Globus pallidus (tissue), 1 donor: ENCODE measurements at places on chromosomes 12 and 14.

- no peak for DNase-seq
Measured at GRCh38 chr14:71388862-71389261, 481.6 kb downstream of the PCNX1 start.

DNA sequence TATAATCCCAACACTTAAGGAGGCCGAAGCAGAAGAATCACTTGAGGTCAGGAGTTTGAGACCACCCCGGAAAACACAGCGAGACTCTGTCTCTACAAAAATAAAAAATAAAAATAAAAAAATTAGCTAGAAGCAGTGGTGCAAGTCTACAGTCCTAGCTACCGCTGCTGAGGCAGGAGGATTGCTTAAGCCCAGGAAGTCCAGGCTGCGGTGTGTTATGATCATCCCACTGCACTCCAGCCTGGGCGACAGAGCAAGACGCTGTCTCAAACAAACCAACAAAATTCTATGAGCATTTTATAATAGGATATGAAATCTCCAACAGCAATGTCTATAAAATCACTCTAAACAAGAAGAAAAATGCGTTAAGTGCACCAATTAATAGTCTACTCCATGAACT lies 75.3 kb downstream of the PPP1R12A start:
- DNase-seq = no peak

GRCh38 chr14:93732524-93732923 lies 55.8 kb downstream of the PRIMA1 start:
- no peak for DNase-seq

DNA sequence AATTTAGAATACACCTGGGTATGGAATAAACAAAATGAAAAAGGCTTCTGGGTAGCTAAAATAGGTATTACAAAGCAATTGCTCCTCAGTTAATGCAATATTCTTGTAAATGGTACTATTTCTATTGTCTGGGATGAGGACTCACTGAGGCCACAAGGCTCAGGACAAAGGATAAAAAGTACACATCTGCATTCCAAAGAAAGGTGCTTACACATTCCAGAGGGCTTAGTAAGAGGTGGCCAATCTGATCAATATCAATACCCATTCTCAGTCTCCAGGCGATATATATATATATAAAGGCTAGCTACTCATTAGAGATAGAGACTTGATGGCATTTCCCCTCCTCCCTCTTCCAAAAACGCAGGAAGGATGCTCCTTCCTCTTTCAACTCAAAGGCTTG lies 43.8 kb downstream of the ATXN7L3B start:
- no peak for DNase-seq

GRCh38 chr12:22408610-22409376 lies 74.3 kb upstream of the ST8SIA1 start:
- DNase-seq = no peak

DNA sequence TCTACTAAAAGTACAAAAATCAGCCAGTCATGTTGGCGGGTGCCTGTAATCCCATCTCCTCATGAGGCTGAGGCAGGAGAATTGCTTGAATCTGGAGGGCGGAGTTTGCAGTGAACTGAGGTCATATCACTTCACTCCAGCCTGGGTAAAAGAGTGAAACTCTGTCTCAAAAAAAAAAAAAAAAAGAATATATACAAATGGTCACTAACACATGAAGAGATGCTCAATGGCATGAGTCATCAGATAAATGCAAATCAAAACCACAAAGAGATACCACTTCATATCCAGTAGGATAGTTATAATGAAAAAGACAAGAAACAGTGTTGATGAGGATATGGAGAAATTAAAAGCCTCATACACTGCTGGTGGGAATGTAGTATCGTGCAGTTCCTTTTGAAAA lies 33.6 kb upstream of the METAP2 start:
- DNase-seq = no peak

- no peak for DNase-seq
Measured at GRCh38 chr12:13937735-13938134, 43.7 kb downstream of the GRIN2B start.

GRCh38 chr14:69553252-69553651 lies 21.4 kb downstream of the CCDC177 start:
- no peak for DNase-seq

DNA sequence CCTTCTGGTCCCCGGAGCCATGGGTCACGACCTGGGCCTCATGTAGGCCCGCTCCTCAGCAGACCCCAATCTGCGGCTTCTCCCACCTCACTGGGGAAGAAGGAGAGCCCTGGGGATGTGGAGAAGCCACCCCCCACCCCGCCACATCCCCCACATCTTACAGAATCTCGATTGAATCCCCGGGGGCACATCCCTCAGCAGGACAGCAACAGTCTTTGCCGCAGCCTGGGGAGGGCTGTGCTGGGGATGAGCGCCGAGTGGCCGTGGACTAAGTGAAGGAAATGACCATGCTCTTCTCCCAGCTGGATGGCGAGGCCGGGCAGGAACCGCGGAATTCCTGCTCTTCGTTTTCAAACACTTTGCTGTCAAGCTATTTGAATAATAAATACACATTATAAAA lies 169.0 kb upstream of the RTL1 start:
- no peak for DNase-seq

GRCh38 chr14:103126873-103127304 lies 3.6 kb downstream of the TNFAIP2 start:
- peak; percentile 48 for DNase-seq

- no peak for DNase-seq
Measured at GRCh38 chr14:35632676-35633075, 98.7 kb downstream of the INSM2 start.

DNA sequence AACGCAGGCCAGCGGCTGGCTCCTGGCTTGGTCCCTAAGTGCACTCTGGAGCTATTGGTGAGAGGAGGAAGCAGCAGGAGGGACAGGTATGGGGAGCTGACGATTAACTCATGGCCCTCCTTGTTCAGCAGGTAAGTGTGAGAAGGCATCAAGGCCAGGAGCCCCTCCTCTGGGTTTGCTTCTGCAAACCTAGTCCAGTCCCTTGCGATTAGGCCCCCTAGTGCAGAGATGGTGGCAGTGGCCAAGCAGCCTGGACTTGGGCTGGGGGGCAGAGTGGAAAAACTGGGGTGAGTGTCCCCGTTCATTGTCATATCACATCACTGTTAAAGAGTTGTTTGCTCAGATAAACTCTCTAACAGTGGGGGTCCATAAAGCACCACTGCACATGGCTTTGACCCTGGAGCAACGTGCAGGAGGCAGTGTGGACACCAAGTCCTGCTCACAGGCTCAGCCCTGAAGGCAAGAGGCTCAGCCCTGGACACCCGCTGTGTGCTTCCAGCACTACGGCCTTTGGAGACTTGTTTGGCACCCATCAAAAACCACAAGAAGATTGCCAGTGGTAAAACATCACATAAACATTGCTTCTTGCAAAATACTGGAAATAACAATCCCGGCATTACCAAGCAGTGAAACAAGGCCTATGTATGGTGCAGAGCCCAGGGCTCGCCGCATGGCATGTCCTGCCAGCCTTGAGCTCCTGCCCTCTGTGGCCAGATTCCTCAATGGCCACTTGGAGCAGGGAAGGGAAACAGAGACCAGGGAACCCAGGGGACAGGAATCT lies 184.3 kb upstream of the RTL1 start:
- no peak for DNase-seq

DNA sequence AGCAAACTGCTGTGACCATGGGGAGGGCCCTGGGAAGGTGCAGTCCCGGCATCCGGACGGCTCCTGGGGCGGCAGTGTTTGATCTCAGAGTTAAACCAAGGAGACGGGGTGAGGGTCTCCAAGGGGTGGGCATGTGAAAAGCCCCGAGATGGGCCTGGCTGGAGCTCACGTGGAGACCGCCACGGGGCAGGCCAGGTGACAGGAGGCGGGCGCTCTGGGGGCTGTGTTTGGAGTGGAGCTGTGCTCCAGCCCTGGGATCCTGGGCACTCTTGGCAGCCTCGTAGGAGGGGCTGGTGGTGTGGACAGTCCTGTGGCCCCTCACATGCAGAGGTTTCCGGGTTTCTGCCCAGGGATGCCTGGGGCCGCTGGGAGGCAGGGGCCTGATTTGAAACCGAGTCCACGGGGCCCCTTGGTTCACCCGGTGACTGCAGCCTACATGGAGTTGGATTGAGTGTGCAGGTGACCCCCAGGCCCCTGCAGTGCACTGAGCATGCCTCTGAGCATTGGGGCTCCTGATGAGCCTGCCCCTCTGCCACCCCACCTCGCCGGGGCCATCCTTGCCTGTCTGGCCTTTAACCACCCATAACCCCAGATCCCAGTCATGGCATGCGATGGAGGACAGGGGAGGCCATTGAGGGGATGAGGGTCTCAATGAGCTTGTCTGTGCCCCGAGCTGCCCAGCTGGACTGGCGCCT lies 8.4 kb downstream of the KIF26A start:
- no peak for DNase-seq

DNA sequence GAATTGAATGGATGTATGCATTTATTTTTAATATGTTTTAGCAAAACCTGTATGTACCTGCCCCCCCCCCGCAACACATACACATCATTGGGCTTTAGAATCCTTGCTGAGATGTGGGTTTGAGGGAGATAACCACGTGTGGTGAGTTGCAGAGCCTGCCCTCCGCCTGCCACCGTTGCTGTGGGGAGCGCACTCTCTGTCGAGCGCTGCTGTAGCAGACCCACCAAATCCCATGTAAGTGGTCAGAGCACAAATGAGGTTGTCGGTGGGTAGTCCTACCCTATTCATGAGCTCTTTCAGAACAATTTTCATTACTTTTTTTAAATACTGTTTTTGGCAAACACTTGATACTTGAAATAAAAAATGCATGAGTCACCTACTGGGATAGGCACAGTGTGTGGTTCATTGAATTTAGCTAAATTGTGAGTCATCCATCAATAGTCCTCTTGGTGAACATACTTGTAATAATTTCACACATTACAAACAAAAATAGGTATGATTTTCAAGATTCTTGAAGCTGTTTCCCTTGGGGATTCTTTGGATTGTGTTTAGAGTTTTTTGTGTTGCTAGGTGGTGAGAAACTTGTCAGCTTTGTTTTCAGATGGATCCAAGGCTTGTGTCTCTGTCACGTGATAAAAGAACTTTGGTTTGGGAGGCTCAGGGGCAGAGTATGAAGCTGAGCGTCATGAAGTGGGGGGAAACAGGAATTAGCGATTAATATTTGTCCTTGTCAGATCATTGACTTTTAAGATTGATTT lies 107.6 kb downstream of the PTCSC3 start:
- DNase-seq = no peak

- DNase-seq = no peak
Measured at GRCh38 chr14:95606266-95606665, 71.4 kb downstream of the GLRX5 start.

DNA sequence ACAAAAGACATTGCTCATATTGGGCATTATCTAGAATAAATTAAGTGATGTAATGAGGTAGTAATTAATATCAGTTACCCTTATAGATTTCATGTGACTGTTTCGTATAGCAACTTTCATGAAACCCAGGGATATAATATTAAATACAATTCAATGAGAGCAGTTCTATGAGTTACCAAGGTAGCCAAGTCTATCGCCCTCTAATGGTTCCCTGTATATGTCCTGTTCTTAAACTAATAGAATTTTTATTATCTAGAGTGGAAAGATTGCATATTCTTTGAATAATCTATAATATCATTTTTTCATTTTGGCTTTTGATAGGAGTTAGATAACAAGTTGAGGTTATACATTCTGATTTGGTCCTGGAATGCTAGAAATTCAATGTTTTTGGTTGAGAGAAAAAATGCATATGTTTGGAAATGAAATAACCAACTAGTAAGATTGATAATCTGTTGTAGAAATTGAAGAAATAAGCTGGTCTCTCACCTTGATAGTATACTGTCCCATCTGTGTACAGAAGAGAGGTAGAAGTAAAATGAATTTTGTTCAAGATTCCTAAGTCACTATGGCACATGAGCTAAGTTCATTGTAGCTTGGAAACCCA lies 59.7 kb downstream of the SCFD1 start:
- no peak for DNase-seq

DNA sequence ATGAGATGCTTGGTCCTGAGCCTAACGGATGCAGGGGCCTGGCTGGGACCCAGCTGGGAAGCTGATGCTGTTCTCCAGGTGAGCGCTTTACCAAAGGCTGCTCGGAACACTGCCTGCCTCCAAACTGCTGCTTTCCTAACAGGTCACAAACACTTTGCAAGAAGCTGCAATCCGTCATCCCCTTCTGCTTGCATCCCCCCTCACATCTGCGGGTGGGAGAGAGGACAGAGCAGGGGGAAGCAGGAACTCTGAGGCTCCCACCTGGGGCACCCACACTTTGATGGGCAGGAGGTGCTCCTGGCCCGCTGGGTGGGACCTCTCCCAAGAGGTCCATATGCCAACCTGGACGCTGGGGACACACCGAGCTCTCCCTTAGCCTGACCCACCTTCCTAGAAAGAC lies 24.9 kb upstream of the PPP2R5C start:
- no peak for DNase-seq

DNA sequence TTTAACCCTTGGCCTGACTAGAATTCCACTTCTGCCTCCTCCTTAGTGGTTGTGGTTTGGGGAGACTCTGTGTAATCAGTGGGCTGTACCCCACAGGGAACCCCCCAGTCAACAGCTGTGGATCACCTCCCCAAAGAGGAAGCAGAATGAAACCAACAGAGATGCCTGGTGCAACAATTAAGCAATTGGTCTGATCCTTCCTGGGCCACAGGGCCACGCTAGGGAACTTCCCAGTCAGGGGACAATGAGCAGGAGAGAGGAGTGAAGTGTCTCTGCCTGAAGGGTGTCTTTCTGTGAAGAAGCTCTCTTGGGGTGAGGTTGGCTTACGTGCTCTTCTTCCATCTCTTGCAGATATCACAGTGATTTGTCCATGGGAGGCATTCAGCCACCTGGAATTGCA lies 8.2 kb downstream of the PDE6H start:
- no peak for DNase-seq

DNA sequence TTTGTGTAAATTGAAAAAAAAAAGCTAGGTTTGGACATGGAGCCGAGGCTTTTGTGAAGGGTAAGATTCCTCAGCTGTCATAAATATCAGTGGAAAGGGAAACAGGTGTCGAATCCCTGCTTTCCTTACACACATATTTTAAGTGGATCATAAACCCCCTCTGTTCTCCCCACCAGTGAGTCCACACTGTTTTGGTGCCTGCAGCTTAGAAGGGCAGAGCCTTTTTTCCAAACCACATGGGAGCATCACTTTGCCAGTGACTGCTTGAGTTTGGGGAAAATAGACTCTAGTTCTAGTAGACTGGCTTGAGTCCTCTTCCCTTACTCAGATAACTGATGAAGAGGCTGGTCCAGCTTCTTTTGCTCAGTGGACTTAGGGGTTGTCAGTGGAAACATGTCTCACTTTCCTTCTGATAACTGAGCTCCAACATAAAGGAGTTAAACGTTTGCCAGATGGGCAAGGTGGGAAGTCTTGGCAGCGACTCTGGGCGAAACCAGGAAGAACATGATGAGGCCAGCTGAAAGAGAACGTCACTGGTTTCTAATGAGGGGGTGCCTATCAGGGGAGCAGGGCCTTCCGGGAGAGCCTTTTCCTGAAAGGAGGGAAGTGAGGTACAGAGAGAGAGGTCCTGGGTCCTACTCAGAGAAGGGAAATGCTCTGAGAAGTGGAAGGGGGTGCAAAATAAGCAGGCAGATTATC lies 168.1 kb upstream of the PARP11 start:
- DNase-seq = no peak

- no peak for DNase-seq
Measured at GRCh38 chr12:121240484-121241101, 30.7 kb downstream of the P2RX4 start.
